ENCODE measurements at places on chromosomes 5 and 9.

DNA sequence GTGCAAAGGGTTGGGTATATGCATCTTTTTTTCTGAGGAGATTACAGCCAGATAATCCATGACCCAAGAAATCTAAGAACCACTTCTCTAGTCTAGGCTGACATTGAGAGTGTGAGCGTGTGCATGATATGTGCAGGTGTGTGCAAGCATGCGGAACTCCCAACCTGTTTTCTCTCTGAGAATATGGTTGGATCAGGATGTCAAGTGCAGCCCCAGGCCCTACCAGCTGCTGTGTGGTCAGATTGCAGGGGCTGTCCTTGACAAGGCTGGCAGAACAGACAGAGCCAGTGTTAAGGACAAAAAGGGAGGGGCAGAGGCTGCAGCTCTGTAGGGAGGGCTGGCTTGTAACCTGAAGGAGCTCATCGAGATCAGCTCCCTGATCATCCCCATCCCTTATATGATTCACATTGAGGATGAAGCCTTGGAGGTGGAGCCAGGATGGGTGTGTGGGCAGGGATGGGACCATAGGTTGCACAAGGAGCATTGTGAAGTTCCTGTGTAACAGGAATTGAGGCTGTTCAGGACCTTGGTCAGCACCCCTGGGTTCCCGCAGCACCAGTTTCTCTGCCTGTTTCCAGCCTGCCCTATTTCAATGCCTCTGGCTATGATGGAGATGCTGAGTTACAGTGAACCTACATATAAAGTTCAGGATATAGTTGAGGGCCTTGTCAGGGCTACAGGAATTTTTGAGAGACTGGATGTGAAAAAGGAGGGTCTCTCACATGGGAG, 52.6 kb upstream of the ARAP3 start:
- DNase-seq = peak; percentile 9

GRCh38 chr5:43658509-43658908, 55.5 kb downstream of the NNT start:
- DNase-seq = no peak

- DNase-seq = no peak
Observed at GRCh38 chr5:149855366-149855765, 89.2 kb downstream of the PDE6A start.

DNA sequence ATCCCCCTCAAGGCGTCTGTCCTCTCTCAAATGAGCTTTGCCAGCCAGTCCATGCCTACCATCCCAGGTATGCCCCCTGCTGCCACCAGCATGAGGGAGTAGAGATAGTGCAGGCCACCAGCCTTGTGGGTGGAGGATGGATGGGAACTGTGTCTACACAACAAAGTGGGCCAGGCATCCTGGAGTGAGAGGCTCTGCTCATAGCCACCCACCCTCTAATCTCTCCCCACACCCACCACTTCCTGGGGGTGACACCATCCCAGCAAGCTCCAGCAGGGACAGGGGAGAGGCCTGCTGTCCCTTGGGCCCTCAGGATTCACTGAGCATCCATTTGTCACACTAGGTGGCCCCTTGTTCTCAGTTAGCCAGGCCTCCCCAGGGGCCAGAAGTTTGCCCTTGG, 25.5 kb upstream of the FOXI1 start:
- DNase-seq = no peak

GRCh38 chr5:178313316-178313715, 80.7 kb upstream of the PHYKPL start:
- no peak for DNase-seq

- no peak for DNase-seq
Observed at GRCh38 chr9:4099976-4100735, 199.7 kb downstream of the GLIS3 start.

DNA sequence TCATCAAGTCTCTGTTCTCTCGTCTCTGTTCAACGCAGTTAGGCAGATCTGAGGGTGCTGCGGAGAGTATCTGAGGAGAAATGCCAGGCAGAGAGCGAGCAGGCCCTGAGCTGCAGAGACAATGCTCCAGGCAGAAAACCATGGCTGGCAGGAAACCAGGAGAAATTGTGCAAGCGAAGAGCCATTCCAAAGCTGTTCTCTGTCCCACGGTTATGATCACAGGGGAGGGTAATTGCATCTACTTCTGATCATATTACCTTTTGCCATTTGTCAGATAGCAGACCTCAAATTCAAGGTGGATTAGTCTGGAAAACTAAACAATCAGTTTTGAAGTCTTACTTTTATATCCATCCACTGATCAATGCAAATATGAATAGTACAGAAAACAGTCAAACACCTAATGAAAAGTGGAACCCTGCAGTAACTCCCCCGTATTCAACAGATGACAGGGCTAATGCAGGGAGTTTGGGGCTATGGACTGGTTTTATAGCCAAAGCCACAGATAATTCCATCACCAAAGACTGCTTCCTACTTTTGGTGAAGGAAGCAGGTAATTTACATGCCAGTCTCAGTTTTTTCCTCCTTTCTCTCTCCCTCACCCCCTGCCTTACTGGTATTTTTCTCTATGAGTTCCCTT, 228.0 kb downstream of the DCP2 start:
- no peak for DNase-seq

DNA sequence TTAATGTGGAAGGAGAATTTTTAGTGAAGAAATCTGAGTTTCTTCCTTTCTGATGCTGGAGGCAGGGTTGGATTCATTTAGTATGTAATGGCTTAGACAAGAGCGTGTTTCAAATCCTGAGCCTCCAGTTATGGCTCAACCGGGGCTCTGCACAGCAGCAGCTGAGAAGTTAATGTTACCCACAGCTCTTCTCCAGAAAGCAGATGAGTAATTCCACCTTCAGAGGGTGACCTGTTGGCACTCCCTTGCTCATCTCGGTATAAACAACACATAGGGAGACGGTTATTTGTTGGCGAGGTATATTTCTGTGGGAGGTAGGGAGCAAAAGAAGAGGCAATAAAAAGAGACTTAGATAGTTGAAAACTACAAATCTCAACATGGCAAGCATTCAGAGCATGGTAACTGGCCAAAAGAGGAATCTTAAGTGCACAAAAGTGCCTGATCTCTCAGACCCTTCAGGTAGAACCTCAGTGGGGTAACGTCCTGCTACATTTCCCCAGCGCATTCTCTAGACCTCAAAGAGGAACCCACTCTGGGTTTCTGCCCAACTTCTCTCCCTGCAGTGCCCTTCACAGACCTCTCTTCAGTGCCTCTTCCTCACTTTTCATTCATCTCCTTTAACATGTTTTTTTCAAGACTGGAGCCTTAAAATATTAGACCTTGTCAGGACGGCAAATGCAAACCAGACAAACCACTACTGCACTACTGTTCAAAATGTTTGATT, 417.5 kb upstream of the ADAMTSL1 start:
- DNase-seq = no peak

DNA sequence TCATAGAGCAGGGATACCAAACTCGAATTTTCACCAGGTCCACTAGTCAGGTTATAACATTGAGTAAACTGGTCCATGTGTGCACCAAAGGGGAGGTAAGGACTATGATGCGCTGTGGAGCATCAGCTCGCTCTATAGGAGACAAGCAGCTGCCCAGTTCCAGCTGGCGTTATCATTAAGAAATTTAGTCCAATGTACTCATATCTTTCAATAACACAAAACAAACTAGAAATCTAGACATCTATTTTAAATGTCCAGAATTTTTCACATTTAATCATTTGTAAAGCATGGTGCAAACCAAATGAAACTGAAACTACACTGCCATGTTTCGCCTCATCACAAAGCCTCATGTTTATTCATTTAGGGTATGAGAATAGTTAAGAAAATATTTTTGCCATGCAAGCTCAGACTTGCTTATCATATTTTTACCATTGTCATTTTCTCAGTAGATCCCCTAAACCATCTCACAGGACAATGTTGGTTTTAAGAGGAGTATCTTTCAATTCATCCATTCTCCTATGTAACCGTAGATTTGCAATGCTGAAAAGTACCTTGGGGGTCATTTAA, 50.9 kb downstream of the ZNF474 start:
- no peak for DNase-seq

GRCh38 chr9:93189369-93190132, 5.6 kb downstream of the WNK2 start:
- no peak for DNase-seq

- DNase-seq = no peak
Observed at GRCh38 chr5:89279391-89280036, 396.5 kb upstream of the MEF2C start.
